ENCODE measurements at places on chromosomes 3 and 15.

DNA sequence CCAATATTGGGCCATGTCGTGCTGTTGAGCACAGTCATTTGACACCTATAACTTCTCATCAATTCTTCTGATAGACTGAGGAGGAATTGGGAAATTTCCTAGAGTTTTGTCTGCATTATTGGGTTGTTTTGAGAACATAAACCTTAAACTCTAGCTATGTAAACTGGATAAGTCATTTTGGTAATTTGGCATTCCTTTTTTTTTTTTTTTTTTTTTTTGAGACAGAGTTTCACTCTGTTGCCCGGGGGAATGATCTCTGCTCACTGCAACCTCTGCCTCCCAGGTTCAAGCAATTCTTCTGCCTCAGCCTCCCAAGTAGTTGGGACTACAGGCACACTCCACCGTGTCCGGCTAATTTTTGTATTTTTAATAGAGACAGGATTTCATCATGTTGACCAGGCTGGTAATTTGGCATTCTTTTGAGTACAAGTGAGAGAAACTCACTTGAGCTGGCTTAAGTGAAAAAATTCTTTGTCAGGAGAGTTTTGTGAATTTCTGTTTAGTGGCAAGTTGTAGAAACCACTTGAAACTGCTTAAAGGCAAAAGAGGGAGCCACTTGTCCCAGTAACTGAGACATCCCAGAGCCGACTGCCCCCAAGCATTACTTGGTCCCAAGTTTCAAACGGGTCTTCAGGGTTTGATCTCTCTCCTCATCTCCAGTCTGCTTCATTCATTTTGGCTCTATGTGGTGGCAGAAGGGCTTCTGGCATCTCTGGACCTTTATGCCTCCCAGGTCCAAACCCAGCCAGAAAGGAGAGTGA lies 34.9 kb downstream of the FLNB start:
- DNase-seq, result no peak

GRCh38 chr3:187196573-187197334 lies 532 bp upstream of the RTP1 start:
- no peak for DNase-seq

GRCh38 chr3:134600685-134601463 lies 49.9 kb downstream of the KY start:
- DNase-seq, result peak; percentile 93

- no peak for DNase-seq
Measured at GRCh38 chr3:50181985-50182384, 9.4 kb upstream of the GNAT1 start.
